Kidney epithelial cell (primary cell): ENCODE measurements at places on chromosomes 5 and 9.

- no peak for DNase-seq
Measured at GRCh38 chr5:3878267-3878666, 282.6 kb downstream of the IRX1 start.

DNA sequence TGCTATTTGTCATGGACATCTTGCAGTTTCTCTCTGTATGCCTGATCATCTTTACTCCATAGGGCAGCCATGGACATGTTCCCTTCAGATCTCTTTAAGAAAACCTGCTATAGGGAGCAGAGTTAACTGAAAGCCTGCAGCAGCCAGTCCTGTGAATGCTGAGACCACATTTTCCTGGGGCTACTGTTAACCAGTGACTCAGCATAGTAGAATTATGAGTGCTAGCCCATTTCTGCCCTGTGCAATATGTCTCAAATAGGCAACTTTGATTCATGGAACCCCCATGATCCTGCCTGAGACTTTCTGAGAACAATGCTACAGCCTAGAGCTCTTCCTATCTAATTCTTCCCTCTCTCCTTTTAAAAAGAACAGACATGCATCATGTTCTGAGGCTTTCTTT lies 624.2 kb downstream of the CHSY3 start:
- no peak for DNase-seq

DNA sequence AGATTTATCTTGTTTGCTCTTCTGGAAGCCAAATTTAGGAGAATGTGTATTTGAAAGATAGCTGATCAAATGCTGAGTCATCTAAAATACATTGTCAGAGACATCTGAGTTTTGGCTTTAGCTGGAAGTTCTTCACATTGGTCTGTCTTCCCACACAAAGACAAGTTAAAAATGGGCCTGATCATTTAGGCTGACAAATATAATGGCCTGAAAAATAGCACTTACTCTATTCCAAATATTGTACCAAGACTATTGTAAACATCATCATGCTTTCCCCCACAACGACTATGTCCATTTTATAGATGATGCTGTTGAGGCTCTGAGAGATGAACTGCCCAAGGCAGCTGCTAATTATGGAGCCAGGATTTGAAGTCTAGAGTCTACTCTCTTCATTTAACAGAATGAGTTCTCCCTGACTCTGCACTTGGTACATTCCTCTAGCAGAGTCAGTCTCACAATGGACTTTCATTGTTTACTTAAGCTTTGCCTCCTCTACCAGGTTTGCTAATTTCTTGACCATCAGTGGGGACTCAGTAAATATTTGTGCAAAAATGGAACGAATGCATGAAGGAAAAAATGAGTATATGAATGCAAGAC lies 619.4 kb upstream of the KLF4 start:
- DNase-seq, result no peak

GRCh38 chr5:57508211-57508610 lies 25.6 kb upstream of the ACTBL2 start:
- DNase-seq, result no peak

DNA sequence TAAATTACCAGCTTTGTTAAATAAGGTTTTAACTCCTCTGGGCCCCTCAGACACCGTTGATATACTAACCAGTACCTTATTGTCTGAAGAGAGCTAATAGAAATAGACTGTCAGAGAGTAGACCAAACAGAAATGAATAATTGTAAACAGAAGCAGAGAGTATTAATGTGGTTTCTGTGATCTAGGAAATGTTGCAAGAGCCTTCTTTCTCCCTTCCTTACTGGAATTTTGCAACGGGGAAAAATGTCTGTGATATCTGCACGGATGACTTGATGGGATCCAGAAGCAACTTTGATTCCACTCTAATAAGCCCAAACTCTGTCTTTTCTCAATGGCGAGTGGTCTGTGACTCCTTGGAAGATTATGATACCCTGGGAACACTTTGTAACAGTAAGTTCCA lies 5.1 kb downstream of the TYRP1 start:
- no peak for DNase-seq

GRCh38 chr5:130963798-130964197 lies 201.3 kb downstream of the HINT1 start:
- DNase-seq, result no peak
